ENCODE measurements at places on chromosomes 3 and 15.

- no peak for DNase-seq
Observed at GRCh38 chr3:189557824-189558223, 73.4 kb upstream of the TP63 start.

- no peak for DNase-seq
Observed at GRCh38 chr15:89441295-89441812, 55.0 kb downstream of the RHCG start.

GRCh38 chr3:179286331-179286730, 35.4 kb upstream of the KCNMB3 start:
- DNase-seq: no peak

DNA sequence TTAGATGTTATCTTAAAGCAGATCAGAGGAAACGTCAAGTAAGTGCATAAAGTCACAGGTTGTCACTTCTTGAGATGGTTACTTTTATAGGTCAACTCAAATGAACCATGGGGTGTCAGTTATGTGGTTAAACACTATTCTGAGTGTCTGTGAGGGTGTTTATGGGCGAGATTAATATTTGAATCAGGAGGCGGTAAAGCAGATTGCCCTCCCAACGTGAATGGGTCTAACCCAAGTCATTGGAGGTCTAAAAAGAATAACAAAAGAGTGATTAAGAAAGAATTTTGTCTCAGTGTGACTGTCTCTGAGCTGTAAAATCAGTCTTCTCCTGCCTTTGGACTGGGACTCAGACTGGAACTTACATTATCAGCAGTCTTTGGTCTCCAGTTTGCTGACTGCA, 977.5 kb downstream of the NAALADL2 start:
- DNase-seq: no peak

GRCh38 chr15:53808058-53808706, 48.7 kb upstream of the WDR72 start:
- DNase-seq: no peak

All from coronary artery (tissue), 2 donors.